Esophagus squamous epithelium (tissue), 5 donors: ENCODE measurements at places on chromosomes 4 and X.

DNA sequence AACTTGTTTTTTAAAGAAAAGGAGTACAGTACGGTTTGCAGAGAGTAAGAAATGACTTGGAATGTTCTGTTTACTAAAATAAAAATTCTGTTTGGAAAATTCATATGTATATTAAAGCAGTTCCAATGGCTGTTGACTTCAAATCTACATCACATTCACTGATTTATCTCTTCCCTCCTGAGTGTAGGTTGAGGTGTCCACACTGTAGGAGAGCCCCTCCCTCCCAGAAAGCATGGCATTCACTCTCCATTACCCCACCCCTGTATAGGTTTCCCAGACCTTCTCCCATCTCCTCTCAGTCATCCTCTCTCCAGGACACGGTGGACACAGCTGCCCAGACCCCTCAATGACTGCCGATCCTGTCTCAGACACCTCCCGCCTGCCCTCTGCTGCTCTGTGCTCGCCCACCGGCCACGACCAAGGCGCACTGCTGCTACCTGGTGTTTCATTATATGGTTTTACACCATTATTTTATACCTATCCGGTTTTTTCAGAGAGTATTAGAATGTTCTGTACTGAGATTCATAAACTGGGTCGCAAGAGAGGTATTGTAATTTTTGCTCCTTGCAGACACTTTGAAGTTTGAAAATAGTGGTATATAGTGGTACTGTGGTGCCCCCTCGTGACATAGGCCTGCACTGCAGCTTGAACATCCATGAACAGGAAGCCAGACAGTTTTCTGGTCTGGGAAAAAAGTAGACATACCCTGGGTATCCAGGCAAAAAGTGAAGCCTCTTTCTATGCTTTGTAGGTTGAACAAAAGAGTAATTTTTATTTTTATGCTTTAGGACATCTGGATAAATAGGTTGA lies 38.8 kb upstream of the BEX4 start:
- DNase-seq = no peak

DNA sequence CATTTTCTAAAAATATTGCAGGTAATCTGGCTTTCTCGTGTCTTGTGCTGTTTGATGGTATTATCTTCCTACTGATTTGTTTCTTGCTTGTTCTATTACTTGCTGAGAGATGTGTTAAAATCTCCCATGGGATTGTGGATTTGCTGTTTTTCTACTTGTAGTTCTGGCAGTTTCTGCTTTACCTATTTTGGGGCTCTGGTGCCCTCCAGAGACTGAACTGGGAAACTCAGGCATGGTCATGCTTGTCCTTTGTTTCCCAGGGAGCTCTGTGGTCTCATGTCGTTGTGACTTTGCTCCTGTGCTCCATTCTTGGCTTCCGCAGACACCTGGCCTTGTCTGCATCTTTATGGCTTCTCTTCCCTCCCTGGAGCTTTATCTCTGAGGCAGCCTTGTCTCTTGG lies 39.5 kb downstream of the NSD2 start:
- DNase-seq = no peak

- DNase-seq = no peak
Observed at GRCh38 chr4:182343453-182343852, 100.3 kb downstream of the TENM3 start.

DNA sequence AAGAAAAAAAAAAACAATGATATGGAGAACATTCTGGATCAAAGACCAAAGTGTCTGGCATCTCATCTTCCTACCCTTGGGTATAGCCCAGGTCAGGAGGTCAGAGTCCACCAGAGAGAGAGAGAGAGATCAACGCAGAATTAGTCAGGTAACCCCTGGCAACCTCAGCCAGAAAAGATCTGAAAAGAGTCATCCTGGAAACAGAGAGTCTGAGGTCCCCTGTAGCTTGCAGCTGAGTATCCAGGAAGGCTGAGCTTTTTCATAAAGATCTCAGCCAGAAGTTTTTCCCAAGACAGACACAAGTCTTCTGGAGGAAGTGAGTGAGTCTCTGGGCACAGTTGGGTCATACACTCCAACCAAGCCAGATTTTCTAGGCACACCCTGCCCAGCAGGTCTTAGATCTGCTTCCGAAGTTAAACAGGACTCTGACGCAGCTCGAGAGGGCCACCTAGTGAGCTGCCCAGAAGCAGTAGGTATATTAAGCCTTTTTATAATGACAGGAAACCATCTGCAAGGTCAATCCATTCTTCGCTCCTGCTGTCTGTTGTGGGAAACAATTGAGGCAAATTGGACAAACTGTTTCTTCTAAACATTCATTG lies 35.7 kb downstream of the ACE2 start:
- no peak for DNase-seq

GRCh38 chr4:166230841-166231240 lies 357.8 kb downstream of the TLL1 start:
- no peak for DNase-seq

- no peak for DNase-seq
Observed at GRCh38 chrX:98607739-98608138, 1724.0 kb downstream of the RPA4 start.

DNA sequence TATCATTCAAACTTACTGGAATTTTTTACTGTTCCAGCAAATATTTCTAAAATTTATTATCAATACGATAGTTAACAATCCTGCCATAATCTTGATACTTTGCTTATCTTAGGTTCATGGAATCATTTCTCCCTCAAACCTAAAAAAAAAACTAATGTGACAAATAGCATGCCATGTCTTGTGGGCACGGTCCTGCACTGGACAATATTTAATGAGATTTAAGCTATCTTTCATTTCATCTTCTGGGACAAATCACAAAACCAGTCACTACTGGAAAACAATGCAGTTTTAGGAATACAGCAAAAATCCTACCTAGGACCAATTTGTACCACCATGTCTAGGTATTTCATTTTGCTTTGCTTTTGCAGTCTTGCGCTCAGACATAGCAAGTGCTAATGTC lies 93.7 kb downstream of the FRYL start:
- DNase-seq = no peak

GRCh38 chrX:130413415-130413814 lies 11.6 kb downstream of the RBMX2 start:
- DNase-seq = no peak
